Hepatic stellate cell (primary cell): ENCODE measurements at places on chromosomes 6 and 20.

- DNase-seq, result no peak
Observed at GRCh38 chr6:159399751-159400221, 230.6 kb downstream of the FNDC1 start.

DNA sequence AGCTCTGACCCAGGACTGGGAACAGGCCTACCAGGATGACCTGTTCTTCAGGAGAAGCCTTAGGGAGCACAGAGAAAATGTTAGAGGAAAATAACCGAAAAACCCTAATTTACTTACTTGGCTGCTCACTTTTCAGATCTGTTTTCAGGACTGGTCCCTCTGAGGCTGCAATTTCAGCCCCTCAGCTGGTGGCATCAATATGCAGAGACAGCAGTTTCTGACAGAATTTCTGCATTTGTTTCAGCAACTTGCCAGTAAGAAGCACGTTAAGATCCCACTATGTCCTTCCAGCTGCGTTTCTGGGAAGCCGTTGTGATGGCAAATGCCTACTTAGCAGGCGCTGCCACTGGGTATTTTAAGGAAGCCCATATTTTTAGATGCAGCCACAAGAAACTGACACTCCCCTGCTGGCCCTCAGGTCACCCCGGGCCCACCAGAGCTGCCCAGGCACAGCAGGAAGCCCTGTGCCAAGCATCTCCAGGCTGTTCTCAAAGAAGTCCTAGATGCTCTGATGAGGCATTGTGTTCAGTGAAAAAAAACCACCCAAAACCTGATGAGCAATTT is 7.5 kb downstream of the YTHDF1 start:
- DNase-seq, result no peak

GRCh38 chr6:26385734-26386125 is 2.8 kb downstream of the BTN2A2 start:
- DNase-seq, result no peak

- DNase-seq, result no peak
Observed at GRCh38 chr20:17316316-17317038, 89.6 kb downstream of the PCSK2 start.

GRCh38 chr6:149389509-149390297 is 10.4 kb upstream of the SUMO4 start:
- no peak for DNase-seq

DNA sequence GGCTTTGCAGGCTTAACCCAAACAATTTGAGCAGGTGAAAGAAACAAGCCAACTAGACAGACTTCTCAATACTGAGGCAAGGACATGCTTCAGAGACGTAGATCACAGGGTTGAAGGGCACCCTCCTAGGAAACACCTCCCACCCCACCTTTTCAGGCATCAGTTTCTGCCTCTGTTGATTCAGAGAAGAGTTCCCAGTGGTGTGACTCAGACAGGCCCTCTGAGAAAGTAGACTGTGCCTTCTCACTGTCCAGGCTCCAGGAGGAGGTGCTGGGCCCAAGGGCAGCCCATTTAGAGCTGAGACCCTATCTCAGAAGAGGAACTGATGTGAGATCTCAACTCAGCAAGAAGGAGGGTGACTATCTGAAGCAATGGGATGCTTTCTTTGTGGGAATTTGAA is 108.1 kb downstream of the FAM50B start:
- no peak for DNase-seq

GRCh38 chr20:52724541-52724940 is 247.6 kb upstream of the TSHZ2 start:
- DNase-seq, result no peak

DNA sequence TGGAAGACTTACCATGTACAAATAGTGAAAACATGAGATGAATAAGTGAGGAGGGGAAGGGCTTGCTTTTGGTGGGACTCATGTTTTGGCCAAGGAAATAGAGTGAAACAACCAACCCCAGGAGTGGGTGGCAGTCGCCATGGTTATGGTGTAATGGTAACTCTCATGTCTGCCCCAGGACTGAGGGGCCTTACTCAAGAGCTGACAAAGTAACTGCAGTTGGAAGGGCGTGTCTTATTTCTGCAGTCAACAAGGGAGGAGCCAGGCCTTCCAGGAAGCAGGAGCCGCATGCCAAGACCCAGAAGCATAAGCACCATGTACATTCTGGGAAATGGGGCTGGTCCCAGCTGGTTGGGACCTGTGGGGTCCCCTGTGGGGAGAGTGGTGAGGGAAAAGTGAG is 108.5 kb downstream of the UNC5CL start:
- no peak for DNase-seq

DNA sequence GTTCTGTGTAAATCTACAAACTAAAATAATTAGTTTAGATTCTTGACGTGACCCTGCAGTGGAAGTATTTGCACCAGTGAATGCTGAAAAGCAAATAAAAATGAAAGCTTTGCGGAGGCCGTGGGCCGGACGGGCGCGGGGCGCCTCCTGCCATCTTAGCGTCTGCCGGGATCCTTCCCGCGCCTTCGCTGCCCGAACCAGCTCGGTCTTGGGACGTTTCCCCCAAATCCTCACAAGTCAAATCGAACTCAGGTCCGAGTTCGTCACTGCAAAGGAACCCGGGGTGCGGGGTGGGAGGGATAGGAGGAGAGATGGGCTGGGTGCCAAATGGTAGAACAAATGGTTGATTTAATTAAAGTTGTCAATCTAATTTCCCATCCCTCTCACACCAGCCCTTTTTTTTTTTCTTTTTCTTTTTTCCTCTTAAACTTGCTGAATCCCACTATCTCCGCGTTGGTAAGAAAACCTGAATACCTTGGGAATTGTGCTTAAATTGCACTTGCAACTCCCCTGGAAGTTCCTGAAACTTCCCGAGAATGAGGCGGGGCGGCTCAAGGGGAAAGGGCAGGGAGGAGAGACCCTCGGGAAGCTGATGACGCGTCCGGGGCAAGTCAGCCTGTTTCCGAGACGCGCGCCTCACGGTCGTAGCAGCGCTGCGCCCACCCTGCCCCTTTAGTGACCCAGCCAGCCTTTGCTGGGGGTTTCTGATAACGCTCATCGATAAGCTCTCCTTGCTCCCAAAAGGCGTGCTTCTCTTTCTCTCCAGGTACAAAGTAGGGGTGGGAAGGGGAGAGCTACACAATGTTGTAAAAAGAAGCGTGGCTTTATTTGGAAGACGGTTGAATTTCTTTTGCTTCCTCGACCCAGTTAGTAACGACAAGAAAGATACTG is 1.8 kb downstream of the GJA1 start:
- DNase-seq, result peak; percentile 50

- DNase-seq, result no peak
Observed at GRCh38 chr6:138863321-138863720, 67.4 kb downstream of the ECT2L start.

DNA sequence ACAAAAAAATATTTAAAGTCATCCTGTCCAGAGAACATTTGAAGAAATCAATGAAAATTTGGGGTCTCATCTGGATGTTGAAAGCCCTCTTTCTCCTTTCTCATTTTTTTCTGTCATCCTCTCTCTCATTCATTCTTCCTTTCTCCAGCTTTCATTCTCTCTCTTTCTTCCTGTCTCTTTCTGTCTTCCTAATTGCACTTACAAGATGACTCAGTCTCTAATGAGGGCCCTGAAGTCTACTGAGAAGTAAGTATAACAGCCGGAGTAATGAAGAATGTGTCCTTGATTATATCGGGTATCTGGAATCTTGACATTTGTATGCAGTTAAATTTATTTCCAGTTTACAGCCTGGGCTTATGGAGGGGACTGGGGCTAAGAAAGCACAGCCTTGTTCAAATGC is 232.2 kb upstream of the SULF2 start:
- no peak for DNase-seq

GRCh38 chr20:33731693-33732165 is at the start of gene ZNF341:
Gene ZNF341, plus strand, starts transcription at chr20:33731996. Its CDS starts 26 bp downstream, at chr20:33732022.
- DNase-seq, result peak; percentile 79

GRCh38 chr6:2081155-2082138 is 164.0 kb downstream of the GMDS start:
- DNase-seq, result no peak

GRCh38 chr20:5442101-5442500 is 125.3 kb upstream of the PROKR2 start:
- no peak for DNase-seq

DNA sequence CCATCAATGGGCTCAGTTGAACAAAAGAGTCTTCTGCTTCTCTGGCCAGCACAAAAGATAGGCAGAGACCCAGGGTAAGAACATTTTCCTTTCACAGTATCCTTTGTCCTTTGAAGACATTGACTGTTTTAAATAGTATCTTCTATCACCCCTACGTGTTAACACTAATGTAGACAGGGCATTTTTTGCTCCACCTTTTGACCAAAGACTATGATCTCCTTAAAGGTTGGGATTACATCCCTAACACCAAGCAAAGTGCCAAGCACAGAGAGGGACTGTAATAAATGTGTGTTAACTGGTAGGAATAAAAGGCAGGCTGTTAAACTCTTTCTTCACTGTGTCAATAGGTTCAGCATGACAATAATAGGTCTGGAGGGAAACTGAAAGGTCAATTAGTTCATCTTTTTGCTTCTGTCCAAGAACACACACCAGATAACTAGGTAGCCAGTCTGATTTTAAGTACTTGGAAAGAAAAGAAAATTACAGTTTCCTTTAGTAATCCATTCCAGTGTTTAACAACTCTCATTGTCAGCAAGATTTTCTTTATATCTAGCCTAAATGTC is 63.6 kb upstream of the NOX3 start:
- no peak for DNase-seq

DNA sequence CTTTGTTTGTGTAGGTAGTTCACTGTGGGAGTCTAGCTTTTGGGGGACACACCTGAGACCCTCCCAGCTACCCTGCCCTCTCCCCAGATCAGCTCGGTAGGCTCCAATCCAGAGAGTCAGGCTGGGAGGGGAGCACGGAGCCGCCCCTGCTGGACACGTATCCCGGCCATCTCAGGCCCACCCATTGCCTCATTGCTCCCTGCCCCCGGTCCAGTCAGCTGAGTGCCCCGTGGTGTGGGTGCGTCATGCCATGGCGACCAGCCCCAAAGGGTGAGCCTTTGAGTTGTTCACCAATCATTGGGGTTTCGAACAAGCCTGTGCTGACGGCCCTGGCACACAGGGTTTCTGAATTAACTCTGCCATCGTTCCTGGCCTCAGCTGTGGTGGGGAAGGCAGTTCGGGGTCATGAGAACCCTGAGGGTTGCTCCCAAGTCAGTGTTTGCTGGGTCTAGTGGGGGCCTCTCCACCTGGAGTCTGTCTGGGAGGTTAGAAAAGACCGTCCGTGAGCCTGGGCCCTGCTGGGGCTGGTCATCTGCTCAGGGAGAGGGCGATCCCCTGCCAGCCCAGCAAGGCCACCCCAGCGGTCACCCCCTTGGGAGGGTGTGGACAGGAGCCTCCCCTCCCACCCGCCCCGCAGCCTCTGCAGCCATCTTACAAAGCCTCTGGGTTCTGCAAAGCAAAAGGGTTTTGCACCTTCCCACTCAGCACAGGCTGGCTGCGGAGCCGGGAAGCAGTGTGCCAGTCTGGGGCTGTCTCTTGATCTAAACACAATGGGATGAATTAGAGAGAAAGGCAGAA is 34.5 kb downstream of the NTSR1 start:
- DNase-seq, result no peak

GRCh38 chr20:41131594-41132387 is 5.6 kb upstream of the PLCG1 start:
- DNase-seq, result no peak

DNA sequence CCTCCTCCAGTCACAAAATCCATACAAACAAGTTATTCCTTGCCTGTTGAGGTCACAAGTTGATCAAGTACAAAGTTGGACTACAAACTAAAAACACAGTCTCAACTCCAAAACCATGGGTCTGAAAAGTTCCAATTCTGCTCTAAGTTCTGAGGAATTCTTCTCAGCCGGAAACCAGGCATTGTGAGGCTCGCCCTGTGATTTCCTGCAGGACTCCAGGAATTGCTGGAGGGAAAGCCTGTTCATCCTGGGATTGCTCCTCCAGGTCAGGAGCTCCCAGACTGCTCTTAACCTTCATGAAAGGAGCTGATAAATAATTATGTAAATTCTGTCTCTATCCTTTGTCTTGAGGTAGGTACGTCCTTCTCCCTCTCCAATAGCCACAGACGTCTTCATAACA is 8.5 kb downstream of the TRAM2 start:
- DNase-seq, result no peak

DNA sequence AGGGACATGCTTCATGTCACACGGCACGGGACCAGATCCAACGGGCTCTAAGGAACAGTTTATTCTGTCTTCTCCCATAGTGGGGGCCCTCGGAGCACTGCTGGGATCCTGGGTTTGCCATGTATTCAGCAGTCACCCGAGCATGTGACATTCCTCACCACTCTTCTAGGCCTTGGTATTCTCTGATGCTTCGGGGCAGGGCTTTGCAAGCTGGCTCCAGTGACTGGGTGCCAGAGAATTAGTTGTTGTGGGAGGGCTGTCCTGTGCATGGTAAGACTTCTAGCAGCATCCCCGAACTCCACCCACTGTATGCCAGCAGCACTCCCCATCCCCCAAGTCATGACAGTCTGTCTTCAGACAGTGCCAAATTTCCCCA is 5.4 kb downstream of the CCN5 start:
- DNase-seq, result peak; percentile 68

- no peak for DNase-seq
Observed at GRCh38 chr6:11754625-11755271, 23.9 kb downstream of the ADTRP start.

DNA sequence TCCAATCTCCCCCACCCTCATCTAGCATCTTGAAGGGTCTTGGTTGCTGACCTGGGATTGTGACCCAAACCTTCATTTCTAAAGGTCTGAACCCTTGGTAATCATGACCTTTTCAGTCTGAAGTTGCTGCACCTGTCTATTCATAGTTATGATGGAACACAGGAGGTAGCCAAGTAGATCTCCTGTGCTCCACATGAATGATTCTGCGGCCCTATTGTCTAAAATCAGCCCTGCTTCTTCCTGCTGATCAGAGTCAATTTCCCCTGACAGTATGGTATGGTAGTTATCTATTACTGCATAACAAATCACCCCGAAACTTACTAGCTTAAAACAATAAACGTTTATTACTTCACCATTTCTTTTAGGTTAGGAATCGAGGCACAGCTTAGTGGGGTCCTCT is 9.0 kb downstream of the OR2B6 start:
- no peak for DNase-seq

DNA sequence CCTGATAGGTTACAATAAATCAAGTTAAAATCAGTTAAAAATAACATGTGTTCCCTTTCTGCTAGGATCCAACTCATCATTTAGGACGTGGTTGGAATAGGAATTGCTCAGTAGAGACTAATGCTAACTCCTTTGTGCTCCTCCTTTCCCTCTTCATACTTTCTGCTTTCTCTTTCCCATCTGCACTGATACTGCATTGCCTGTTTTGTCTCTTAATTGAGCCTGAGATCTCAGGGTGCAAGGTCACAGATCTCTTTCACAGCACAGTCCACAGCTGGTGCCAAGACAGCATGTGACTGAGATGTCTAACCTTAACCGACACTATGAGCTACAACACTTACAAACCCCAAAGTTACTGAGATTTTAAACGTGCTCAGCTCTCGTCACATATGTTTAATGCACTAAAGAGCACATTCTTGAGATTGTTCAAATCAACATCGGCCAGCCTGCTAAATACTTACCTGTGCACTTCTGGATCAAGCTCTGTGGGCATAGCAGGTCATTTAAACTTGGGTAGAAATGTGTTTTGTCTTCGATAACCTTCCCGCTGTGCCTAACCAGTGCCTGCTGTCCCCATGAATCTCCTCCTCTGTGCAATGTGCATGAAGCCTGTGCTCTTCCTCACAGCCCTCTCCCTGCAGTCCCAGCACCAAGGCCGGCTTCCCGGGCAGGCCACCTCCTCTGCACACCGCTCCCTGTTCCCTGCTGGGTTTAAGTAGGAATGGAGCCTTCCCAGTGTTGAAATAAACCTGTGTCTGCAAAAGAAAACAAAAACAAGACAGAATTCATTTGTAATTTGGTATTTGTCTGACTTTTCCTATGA is 39.6 kb upstream of the AFDN start:
- no peak for DNase-seq

- DNase-seq, result no peak
Observed at GRCh38 chr6:148375401-148375800, 32.8 kb downstream of the SASH1 start.

GRCh38 chr6:135227758-135228157 is 46.6 kb downstream of the MYB start:
- no peak for DNase-seq
